ENCODE measurements at places on chromosomes 1 and 21.

GRCh38 chr1:221794079-221794670, 52.3 kb upstream of the DUSP10 start:
- no peak for DNase-seq

- DNase-seq: no peak
Observed at GRCh38 chr1:149979972-149980540, 30.5 kb downstream of the OTUD7B start.

- DNase-seq: no peak
Observed at GRCh38 chr1:116127123-116127847, 16.1 kb downstream of the MAB21L3 start.

DNA sequence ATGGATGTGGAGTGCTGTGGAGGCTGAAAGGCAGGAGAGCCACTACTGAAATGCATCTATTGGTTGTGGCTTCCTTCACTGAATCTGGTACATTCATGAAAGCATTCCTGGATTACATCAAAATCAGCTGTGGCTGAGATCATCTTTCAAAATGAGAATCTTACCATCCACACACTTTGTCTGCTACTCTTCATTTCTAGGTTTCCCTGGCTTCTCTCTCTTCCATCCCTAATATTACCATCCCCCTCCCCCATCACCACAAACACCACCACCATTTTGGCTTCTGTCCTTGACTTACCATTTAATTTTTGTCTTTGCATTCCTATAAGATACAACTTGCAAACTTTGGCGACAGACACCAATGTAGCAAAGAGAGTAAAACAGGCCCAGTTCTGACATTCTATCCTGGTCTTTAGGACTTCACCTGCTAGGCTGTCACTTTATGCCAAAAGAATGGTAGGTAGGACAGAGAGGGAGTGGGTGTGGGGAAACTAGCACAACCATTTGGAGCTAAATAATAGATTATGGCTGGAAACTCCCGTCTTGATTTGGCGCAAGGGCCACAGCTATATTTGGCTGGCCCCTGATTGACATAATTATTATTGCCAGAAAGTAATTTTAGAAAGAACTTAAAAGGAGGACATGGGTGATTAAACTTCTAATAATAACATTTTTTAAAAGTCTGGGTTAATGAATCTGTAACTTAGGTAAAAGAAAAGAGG, 15.1 kb upstream of the DUSP10 start:
- no peak for DNase-seq

GRCh38 chr1:86993269-86993985, 79.0 kb downstream of the HS2ST1 start:
- DNase-seq: no peak

DNA sequence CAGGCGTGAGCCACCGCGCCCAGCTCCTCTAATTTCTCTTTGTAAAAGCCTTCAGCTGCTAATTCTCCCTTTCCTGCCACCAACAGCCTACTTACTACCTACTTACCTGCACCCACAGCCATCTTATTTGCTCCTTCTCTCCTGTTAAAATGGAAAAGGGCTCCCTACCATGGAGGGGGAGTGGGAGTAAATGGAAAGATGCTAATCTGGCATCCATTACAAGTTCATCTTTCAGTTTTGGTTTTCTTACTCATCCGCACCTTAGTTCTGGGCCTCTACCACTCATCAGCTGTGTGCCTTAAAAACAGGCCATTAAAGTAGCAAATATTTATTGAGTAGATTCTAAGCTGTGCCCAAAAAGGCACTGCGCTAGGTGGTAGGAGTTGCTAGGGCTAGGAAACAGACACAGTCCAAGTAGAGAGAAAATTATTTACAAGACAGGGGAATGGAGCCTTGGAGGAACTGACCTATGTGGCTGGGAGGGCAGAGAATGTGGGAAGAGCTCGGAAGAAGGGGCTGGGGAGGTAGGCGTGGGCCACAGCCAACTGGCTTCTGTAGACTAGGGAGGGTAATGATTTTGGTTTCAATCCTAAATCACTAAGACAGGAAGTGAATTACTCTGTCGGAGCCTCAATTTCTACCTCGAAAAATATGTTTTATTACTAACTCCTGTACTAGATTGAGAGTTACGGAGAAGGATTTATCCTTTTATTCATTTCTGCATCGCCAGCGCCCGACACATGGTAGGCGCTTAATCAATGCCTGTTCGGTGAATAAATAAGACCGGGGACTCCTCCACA, 685 bp upstream of the DDI2 start:
- DNase-seq: no peak

- no peak for DNase-seq
Observed at GRCh38 chr1:235366286-235366685, 941 bp upstream of the TBCE start.

GRCh38 chr1:117600966-117601365, 4.9 kb upstream of the TENT5C start:
- DNase-seq: no peak

DNA sequence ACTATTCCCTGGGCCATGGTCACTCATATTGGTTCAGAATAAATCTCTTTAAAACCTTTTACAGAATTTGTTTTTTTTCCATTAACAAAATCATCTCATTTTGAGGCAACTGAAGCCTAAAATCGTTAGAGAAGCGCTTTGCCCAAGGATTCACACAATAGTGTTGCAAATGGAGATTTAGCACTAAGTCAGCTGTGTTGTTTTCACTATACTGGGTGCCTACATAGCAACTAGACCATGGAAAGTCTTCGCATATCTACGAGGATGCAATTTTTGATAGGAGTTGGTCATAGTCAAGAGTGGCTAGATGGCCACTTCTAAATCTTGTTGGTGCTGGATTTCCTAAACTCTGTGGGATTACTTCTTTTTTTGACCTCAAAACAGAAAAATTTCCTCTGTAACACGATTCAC, 530 bp upstream of the TIPRL start:
- DNase-seq: no peak

- DNase-seq: no peak
Observed at GRCh38 chr1:162364498-162364897, 12.2 kb downstream of the SPATA46 start.

DNA sequence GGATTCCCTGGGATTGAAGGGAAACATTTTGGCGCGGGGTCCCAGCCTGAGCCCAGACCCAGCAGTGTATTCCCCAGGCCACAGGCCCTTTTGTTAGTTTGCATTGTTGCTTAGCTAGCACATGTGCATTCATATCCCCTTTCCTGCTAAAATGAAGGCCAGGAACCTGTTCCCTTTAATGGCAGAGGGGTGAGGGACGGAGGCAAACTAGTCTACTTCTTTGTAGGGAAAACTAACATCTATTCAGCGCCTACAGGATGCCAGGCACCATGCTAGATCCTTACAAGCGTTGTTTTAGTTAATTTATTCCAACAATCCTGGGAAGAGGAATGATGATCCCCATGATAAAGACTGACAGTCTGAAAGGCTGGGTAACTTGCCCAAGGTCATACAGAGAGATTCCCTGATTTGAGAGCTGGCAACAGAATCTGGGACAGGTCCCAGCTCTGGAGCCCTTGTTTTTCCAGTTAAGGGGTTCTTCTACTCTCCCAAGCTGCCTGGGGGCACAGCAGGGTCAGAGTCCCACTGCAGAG, 595 bp upstream of the E2F2 start:
- no peak for DNase-seq

- peak; percentile 38 for DNase-seq
Observed at GRCh38 chr1:211933946-211934714, 101.2 kb downstream of the INTS7 start.

GRCh38 chr21:41124641-41125201, 43.2 kb upstream of the BACE2 start:
- no peak for DNase-seq

DNA sequence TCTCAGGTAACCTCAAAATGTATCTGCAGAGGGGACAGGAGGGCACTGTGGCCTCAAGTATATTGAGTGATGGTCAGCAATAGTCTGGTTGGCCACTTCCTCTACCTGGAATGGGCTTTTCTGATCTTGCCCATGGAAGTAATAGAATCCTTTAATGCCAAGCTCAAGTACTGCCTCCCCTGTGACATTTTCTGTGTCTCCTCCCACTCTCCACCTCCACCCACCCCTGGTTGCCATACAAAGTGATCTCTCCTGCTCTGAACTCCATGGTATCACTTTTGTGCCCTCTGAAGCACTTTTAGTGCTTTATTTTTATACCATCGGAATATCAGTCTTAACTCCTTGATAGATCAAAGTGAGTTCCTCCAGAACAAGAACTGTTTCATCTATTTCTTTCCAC, 9.2 kb upstream of the NOS1AP start:
- no peak for DNase-seq

GRCh38 chr1:147897029-147897752, 5.4 kb upstream of the GJA8 start:
- no peak for DNase-seq

GRCh38 chr1:19284881-19285280, 3.7 kb downstream of the AKR7A3 start:
- no peak for DNase-seq

GRCh38 chr1:218982482-218982881, 191.2 kb upstream of the LYPLAL1 start:
- DNase-seq: no peak

DNA sequence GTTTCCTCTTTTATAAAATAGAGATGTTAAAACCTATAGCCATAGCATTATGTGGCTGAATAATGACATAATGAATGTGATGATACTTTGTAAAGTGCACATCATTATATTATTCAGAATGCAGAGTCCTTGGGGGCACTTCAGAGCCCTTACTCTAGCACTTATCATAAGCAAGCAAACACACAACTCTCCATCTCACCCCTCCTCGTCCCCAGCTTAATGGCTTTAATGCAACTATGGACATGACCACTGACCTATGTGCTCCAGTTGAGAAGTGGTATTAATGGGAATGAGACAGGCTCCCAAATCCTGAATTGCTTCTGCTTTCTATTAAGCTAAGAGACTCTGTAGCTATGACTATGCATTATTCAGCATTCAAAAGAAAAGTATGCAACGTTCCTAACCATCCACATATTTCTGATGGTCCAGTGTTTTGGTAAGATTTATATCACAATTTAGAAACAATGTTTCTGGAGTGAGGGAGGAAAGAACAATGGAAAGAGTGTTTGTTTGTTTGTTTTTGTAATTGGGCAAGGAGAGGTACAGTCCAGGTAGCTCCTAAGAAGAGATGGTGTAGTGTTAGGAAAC, 194.0 kb upstream of the PLXNA2 start:
- DNase-seq: no peak

GRCh38 chr1:7036386-7036785, 251.1 kb downstream of the CAMTA1 start:
- peak; percentile 21 for DNase-seq

- DNase-seq: no peak
Observed at GRCh38 chr1:62335656-62336055, 16.4 kb upstream of the KANK4 start.

GRCh38 chr1:237672748-237673147, 218.0 kb downstream of the ZP4 start:
- no peak for DNase-seq

DNA sequence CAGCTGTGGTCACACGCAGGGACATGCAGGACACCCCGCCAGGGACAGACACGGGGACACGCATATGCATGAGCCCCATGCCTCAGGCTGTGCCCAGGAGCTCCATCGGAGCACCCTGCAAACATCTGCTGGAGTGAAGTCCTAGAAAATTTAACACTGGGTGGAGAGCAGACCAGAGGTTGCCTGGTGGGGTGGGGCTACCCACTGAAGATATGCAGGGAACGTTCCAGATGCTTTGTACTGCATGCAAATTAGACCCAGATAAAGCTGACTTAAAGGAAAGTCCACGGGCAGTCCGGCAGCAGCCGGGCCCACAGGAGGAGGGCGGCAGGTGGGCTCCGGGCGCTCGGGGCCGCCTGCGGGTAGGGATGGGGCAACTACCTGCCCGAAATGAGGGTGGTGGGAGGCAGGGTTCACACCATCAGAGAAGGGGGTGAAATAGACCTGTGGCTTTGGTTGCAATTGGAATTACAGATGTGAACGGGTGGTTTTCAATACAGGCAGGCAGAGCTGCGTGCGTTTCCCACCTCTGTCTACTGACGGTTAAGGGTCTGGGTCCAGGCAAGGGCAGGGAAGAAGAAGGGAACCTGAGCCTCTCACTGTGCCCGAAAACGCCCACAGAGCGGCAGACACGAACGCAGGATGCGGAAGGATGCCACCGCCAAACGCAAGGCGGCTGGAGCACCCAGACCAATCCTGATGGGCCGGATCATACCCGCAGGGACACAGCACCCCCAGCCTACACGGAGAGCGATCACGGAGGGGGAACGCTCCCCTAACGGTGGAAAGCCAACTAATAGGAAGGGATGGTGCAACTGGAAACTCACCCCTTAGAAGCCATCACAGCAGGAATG, 21.0 kb downstream of the CFAP74 start:
- no peak for DNase-seq

DNA sequence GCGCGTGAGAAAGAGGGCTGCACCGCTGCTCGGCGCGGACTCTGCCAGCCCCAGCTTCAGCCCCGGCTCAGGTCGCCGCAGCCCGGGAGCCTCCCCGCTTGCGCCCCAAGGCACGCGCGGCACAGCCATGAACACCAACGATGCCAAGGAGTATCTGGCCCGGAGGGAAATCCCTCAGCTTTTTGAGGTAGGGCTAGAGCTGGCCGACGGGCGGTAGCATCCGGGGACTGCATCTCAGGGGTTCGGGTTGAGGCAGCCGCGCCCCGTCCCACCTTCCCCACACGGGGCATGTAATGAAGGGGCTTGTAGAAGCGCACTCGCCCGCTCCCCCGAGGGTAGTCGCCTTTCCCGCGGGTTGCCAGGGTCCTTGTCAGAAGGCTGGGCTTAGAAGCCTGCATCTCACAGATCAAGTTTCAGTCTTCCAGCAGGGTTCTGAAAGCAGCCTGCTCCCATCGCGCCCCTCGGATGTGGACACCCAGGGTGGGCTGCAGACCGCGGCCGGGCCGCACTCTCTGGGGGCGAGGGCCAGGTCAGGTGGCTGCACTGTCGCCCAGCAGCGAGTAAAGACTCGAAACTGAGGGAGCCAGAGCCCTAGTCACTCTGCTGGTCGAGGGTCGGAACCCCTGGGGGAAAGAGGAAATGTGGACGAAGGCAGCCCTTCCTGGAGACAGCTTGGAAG, 507 bp downstream of the AK5 start:
- DNase-seq: peak; percentile 43

DNA sequence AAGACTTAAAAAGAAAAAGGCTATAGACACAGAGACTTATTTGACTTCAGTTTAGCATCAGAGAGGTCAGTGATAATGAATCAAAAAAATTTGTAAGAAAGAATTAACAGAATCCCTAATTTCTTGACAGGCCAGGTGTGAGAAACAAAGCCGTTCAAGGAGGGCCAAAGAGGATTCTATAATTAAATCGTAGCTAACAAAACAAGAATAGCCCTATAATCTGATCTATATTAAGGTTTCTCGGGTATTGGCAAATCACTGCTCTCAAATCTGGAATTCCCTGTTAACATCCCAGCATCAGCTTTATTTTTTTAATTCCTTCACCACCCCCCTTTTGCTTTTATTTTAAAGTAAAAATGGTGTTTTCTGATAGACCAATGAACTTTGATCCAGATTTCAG, 60.3 kb downstream of the PUM1 start:
- no peak for DNase-seq

DNA sequence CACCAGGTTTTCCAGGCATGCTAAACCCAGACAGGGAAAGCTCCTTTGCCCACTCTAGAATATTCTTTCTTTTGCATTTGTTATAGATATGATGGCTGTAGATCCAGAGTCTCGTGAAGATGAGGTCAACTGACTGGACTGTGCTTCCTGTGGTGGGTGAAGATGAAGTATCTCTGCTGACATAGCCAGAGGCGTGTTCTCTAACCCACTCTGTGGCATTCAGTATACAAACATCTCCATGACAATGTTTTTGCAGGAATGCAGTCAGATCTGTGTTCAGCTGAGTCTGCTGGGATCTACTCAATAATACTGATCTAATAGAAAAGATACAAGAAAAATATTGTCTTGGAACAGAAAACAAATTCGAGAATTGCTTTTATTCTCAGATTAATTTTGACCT, 11.3 kb downstream of the RWDD2B start:
- DNase-seq: no peak
